ENCODE measurements at places on chromosomes 11 and 22.
A peak's percentile ranks its signal among the peaks of the same experiment; 100 is the strongest.

DNA sequence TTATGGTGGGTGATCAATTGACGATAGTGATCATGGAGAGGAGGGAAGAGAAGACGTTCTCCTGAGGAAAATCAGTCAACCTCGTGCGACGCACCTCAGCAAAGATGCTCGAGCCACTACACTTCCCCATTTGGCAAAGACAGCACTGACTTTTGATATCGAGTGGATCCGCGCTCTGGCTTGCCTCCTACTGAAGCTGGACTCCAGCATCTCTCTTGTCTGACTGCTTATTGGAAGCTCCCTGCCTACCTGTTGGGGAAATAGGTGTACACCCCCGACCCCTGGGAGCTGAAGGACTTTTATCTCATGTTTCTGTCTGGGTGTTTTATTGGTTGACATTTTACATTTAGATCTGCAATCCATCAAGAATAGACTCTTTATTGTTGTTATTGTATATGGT is 476.8 kb upstream of the B3GAT1 start:
- no peak for DNase-seq

DNA sequence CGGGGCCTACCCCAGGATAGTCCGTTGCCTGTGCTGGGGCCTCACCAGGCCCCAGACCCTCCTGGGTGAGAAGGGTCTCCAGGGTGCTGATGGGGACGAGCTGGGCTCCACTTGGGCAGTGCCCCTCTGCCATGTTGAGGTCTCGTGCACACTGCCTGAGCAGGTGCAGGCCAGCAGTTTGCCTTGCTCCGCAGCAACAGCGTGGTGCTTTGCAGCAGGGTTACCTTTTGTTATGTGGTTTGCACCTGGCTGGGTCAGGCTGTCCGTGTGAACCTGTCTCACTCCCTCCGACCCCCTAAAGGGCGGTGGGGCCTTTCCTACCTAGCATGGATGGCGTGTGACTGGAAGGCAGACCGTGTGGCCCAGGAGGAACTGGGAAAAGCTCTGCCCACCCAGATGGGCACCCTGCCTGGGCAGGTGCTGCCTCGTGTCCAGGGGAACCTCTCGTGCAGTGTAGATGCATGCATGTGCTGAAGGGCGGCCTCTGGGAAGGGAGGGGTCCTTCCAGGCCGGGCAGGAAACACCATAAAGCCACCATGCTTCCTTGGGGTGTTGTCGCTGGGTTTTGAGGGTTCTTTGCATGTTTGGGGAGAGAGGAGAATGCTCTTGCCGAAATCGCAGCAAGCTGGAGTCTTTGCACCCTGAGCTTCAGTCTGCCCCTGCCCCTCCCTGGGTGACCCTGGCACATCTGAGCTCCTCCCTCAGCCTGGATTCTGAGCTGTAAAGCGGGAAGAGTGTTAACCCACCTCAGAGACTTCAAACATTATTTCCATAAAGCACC is 75.4 kb upstream of the PPARA start:
- peak; percentile 64 for DNase-seq

DNA sequence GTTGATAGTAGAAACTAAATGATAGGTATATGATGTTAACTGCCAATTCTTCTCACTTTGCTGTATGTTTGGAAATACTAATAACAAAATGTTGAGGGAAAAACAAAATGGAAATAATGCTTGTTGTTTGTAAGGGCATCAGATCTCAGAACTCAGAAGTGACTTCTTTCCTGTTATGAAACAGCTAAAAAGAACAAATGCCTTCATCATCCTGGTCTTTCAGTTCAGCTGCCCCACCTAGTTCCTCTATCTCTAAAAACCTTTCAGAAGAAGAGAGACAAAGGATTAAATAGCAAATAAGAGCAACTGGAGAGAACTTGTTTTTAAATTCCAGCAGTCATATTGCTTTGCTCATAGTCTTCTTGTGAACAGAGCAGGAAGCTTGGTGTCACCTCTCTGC is 345.3 kb upstream of the NCAM1 start:
- no peak for DNase-seq

DNA sequence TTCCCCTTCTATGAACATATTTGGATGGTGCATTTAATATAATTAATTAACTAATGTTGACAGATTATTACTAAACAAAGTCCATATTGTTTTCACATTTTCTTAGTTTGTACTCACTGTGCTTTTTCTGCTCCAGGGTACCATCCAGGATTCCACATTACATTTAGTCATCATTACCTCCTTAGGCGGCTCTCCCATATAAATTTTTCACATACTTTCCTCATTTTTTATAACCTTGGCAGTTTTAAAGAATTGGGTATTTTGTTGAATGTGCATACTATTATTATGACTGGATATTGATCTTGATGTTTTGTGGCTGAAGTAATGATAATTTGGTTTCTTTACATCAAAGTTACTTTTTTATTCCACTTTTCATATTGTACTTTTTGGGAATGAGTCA is 755.6 kb upstream of the ANO3 start:
- no peak for DNase-seq

GRCh38 chr11:120688163-120688562 is 176.6 kb downstream of the GRIK4 start:
- no peak for DNase-seq

GRCh38 chr11:45341372-45341771 is 55.2 kb upstream of the SYT13 start:
- DNase-seq, result peak; percentile 15

DNA sequence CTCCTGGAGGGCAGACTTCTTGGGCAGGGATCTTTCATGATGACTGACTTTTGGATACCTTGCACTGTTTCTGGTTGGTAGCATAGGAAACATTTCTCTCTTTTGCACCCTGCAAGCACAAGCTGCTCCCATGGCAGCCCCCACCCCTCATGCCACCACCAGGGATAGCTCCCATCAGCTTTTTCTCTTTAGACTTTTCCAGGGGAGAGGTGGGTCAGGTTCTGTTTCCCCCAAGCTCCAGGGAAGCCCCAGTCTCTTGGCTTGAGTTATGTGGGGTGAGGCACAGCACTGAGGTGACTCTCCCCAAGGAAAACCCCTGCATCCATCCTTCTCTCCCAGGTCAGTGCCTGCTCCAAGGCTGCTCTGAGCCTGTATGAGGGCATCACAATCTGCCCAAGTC is 22.5 kb downstream of the LRRC32 start:
- DNase-seq, result no peak

DNA sequence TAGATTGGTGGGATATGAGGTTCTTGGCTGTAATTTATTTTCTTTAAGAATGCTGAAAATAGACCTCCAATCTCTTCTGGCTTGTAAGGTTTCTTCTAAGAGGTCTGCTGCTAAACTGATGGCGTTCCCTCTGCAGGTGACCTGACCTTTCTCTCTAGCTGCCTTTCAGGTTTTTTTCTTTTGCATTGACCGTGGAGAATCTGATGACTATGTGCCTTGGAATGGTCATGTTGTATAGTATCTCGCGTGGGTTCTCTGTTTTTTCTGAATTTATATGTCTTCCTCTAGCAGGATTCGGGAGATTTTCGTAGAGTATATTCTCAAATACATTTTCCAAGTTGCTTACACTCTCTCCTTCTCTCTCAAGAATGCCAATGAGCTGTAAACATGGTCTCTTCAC is 122.2 kb downstream of the DDX10 start:
- no peak for DNase-seq

DNA sequence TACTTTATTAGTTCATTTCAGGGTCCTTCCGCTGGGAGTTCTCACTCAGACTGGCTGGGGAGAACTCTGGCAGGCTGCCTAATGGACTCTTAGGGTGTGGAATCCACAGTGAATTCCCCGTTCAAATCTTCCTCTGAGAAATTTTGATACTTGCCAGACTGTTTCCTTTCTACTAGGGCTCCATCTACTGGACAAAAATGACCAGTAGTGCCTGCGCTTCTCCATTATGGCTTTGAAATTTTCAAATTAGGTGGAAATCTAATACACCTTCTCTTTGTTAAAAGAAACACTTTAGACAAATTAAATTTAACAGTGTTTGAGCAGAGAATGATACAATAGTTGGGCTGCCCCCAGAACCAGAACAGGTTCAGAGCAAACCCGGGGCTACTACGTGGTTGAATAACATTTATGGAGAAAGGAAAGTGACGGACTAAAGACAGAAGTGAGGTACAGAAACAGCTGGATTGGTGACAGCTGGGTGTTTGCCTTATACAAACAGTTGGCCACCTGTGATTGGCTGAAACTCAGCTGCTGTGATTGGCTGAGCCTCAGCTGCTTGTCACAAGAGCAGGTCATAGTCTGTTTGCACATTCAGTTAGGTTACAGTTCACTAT is 52.9 kb upstream of the FDX1 start:
- DNase-seq, result peak; percentile 81

- DNase-seq, result peak; percentile 80
These were observed 4.2 kb downstream of the SPI1 start for GRCh38 chr11:47373876-47374719.

GRCh38 chr11:46529095-46529905 is 64.5 kb downstream of the AMBRA1 start:
- peak; percentile 59 for DNase-seq

GRCh38 chr22:37741312-37741795 is 44.5 kb downstream of the TRIOBP start:
- DNase-seq, result peak; percentile 74

DNA sequence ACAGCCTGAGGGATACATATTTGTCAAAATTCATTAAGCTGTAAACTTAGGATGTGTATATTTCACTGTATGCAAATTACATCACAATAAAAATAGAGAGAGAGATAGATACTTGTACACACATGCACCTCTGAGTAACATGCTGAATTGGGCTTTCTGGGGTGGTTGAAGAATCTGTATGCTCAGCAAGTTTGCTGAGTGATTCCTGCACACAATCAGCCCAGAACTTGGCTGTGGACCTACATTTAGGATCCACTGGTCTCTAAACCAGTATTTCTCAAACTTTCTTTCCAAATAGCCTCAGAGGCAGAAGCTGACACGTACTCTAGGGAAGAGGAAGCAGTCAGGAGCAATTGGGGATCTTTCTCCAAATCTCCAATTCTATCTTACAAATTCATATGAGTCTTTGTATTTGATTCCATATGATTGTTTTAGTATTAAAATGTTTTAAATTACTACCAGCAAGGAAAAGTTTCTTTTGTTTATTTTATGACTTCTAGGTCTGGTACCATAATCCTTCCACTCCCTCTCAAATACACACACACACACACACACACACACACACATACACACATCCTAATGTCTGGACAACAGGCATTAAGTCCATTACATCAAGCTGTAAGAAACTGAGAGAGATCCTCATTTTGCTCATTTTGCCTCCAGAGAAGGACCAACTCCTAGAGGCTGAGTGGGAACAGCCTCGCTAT is 20.0 kb downstream of the SYT13 start:
- no peak for DNase-seq

DNA sequence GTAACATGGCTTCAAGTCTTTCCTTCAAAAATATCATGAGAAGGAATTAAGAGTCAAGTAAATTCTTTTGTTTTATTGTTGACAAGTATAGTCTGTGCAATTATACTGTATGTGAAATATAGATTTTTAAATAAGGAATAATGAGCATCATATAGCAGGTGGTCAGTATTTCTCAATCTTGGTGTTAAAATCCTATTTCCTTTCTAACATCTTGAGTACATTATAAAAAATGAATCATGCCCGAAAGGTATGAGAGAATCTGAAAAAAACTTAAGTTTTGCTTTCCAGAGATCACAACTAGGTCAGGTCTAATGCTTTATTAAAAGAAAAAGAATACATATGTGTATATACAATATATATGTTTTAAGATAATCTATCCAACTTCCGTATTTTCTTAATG is 53.1 kb downstream of the KIF18A start:
- DNase-seq, result no peak

DNA sequence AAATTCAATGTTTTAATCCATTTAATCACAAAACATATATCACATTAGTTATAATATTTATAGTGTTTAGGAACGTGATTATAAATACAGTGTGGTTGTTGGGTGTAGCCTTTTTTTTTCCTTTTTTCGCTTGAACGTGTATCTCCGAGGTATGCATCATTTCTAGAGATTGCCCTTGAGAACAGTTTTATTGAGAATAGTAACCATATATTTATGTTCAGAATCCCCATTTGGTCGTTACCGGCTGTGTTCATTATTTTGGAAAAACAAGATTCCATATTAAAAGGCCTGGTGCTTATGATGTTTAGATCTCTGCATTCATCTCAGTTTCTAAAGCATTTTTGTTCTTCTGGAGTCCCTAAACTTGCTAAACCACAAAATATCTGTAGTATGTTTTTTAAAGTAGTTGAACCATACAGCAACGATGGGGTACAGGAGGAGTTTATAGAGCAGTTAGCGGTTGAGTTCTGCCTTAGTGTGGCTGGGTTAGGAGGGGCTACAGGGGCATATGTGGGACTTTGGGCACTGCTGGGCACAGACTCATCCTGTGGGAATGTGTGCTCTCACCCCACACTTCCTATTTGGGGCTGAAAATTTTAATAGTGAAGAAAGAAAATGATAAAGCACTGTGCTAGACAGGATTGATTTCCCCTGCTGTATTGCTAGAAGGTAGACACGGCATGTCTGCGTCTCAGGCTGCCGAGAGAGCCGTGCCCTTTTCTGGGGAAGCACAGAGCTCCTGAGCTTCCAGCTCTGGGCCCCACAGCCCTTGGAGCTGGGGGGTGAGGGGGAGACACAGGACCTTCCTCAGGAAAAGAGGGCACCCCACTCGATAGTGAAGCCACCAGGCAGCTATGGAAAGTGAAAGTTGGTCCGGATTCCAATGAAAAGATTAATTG is 81.5 kb upstream of the PPARA start:
- DNase-seq, result peak; percentile 59

- DNase-seq, result no peak
These were observed 27.3 kb downstream of the TSPAN18 start for GRCh38 chr11:44753961-44754645.

- no peak for DNase-seq
These were observed 23.6 kb upstream of the MUC5B start for GRCh38 chr11:1199241-1199750.

DNA sequence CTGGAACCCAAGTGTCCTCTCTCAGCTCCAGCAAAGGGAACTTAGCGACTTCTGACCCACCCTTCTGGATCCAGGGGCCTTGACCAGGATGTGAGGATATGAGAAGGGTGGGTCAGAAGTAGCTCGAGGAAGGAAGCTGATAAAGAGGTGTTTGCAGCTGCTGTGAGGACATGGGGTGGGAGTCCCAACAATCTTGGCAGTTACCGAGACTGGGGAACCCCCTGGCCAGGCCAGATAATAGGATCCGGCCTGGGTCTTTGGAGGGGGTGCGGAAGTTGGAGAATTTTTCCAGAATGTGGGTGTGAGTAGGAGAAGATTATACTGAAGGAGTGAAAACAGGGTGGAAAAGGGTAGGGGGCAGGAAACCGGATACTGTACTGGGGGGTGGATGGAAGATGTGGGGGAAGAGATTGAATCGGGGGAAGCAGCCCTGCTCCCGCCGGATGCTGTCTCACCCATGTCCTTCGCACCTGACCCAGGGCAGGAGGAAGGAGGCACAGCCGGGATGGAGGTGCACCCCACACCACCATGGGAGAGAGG is 2.8 kb upstream of the MCAM start:
- DNase-seq, result no peak

Data from SHP77 (cell line).